ENCODE measurements at places on chromosomes 11 and 22. TPM values are rescaled to one million over a fixed set of nuclear protein-coding genes. Genes with fewer than 3 reads are reported as not detected.

GRCh38 chr22:23759566-23759965, 3.2 kb upstream of the C22orf15 start:
- DNase-seq, result no peak
- no peaks in the 10 kb centered on the region for H3K27me3 ChIP-seq
- no peak overlapping the region for H3K27ac ChIP-seq
- no peak overlapping the region for H3K4me3 ChIP-seq
- peaks cover 12% of the 10 kb centered on the region for H3K4me1 ChIP-seq

The CCDC188 gene
- total RNA-seq, result 11.6 TPM

GRCh38 chr11:113331441-113331840, 17.1 kb downstream of the TTC12 start:
- H3K27me3 ChIP-seq, result no peaks in the 10 kb centered on the region
- no peak overlapping the region for H3K27ac ChIP-seq
- no peaks in the 10 kb centered on the region for H3K36me3 ChIP-seq
- DNase-seq, result no peak
- no peaks in the 10 kb centered on the region for H3K4me1 ChIP-seq
- H3K4me3 ChIP-seq, result no peak overlapping the region

GRCh38 chr11:42234451-42234951, 775.0 kb upstream of the LRRC4C start:
- H3K27ac ChIP-seq, result no peak overlapping the region
- H3K4me1 ChIP-seq, result no peaks in the 10 kb centered on the region
- no peak overlapping the region for H3K4me3 ChIP-seq
- DNase-seq, result no peak
- no peaks in the 10 kb centered on the region for H3K27me3 ChIP-seq
- H3K36me3 ChIP-seq, result no peaks in the 10 kb centered on the region

The MCAM gene
- 1,012 TPM for total RNA-seq

The GGTLC3 gene
- not detected for total RNA-seq

GRCh38 chr11:34924714-34925113, 8.3 kb downstream of the PDHX start:
- H3K4me3 ChIP-seq, result no peak overlapping the region
- no peaks in the 10 kb centered on the region for H3K36me3 ChIP-seq
- no peak for DNase-seq
- H3K27ac ChIP-seq, result no peak overlapping the region

The LINC01488 gene
- total RNA-seq, result not detected

The IFITM10 gene
- total RNA-seq, result 0.62 TPM

DNA sequence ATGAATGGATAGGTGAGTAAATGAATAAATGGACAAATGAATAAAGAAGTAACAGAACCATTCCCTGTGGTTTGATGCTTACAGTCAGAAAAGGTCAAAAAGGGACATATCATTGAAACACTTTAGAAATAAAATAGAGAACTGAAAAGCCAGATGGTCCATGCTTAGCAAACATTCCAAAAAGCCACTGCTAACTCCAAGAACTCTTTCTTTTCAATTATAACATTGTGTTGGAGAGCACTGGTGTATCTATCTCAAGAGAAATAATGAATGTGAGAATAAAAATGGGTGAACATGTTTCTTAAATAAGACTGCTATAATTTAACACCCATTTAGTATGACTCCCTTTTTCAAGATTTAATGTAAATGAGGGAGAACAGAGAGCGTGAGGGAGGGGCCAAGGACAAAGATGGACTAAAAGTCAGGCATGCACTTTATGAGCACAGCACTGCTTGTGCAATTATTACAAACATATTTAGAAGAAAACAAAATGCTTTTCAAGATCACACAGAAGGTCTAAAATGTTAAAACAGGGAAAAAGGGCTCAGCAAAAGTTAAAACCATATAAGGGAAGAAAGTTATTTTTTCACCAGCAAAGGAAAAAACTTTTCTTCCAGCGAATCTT, 224.3 kb upstream of the PITPNB start:
- peaks cover 11% of the 10 kb centered on the region for H3K4me1 ChIP-seq
- no peak overlapping the region for H3K27ac ChIP-seq
- H3K27me3 ChIP-seq, result no peaks in the 10 kb centered on the region
- no peaks in the 10 kb centered on the region for H3K36me3 ChIP-seq

The GGT5 gene
- 45.9 TPM for total RNA-seq

All from endothelial cell of umbilical vein (primary cell).